ENCODE measurements at places on chromosomes 5 and 9. TPM values are rescaled to one million over a fixed set of nuclear protein-coding genes. Genes with fewer than 3 reads are reported as not detected.

EPB41L4B gene
- not detected for polyA plus RNA-seq

SAP30L gene
- 30.9 TPM for polyA plus RNA-seq

GLT6D1 gene
- not detected for polyA plus RNA-seq

CENPH gene
- polyA plus RNA-seq, result 5.7 TPM

INSL6 gene
- polyA plus RNA-seq, result not detected

LMX1B gene
- polyA plus RNA-seq, result not detected

GRIN3A gene
- polyA plus RNA-seq, result 0.22 TPM

RPL7A gene
- polyA plus RNA-seq, result 1,059 TPM

SECISBP2 gene
- polyA plus RNA-seq, result 26.6 TPM

GRM6 gene
- polyA plus RNA-seq, result not detected

HMGCR gene
- polyA plus RNA-seq, result 11.6 TPM

XRCC4 gene
- 6.2 TPM for polyA plus RNA-seq

C5 gene
- not detected for polyA plus RNA-seq

PLPP7 gene
- not detected for polyA plus RNA-seq

CARD19 gene
- 89.1 TPM for polyA plus RNA-seq

RLN2 gene
- 4.1 TPM for polyA plus RNA-seq

ATG12 gene
- 107 TPM for polyA plus RNA-seq

ROPN1L gene
- polyA plus RNA-seq, result 14.4 TPM

TMEM215 gene
- not detected for polyA plus RNA-seq

MLANA gene
- not detected for polyA plus RNA-seq

NIM1K gene
- not detected for polyA plus RNA-seq

ZNF462 gene
- polyA plus RNA-seq, result 0.62 TPM

SH3GLB2 gene
- polyA plus RNA-seq, result 32.4 TPM

MOB3B gene
- not detected for polyA plus RNA-seq

ANKRD31 gene
- 0.65 TPM for polyA plus RNA-seq

ERMP1 gene
- polyA plus RNA-seq, result 5.3 TPM

TAF1L gene
- polyA plus RNA-seq, result not detected

PCDHGA3 gene
- not detected for polyA plus RNA-seq

RASGRF2 gene
- 9.8 TPM for polyA plus RNA-seq

PCDHAC1 gene
- not detected for polyA plus RNA-seq

NRG2 gene
- not detected for polyA plus RNA-seq
